ENCODE measurements at places on chromosomes 7 and 10.

DNA sequence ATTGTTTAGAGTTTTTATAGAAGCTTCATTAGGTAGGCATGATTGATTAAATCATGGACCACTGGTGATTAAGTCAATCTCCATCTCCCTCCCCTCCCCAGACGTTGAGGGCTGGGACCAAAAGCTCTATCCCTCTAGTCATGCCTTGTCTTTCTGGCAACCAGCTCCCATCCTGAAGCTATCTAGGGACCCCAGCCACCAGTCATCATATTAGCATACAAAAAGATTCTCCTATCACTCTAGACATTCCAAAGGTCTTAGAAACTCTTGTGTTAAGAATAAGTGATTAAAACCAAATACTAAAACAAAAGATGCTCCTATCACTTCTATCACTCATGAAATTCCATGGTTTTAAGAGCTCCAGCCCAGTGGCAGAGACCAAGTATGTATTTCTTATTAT is 178.2 kb downstream of the RAPGEF5 start:
- no peak for DNase-seq

GRCh38 chr10:54064215-54064614 is 736.8 kb downstream of the PCDH15 start:
- no peak for DNase-seq

DNA sequence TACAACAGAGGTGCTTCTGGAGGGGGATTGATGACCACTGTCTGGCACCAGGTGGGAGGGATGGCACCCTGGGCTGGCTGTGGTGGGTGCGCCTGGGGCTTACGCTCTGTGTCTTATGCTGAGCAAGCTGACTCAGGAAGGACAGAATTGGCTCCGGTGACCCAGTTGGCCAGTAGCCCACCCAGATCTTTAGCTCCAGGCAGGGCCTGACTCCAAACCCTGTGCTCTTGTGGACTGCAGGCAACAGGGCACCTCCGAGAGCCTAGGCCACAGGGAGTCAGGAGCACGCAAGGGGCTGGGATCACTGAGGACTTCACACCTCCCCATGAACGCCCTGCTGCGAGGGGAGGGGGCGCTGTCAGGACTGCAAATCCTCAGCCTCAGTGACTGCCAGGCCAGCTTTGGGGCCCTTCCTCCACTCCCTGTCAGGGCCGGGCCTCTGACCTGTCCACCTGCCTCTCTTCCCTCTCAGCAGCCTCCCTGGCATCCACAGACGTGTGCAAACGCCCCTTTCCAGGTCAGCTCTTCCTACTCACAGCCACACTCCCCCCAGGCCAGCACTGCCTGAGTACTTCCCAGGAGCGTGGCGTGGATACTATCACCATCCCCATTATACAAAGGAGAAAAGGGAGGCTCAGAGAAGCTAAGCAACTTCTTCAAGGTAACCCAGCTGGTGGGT is 118.7 kb downstream of the SLIT1 start:
- no peak for DNase-seq

- DNase-seq = no peak
Measured at GRCh38 chr7:128005759-128006159, 25.5 kb downstream of the LRRC4 start.

DNA sequence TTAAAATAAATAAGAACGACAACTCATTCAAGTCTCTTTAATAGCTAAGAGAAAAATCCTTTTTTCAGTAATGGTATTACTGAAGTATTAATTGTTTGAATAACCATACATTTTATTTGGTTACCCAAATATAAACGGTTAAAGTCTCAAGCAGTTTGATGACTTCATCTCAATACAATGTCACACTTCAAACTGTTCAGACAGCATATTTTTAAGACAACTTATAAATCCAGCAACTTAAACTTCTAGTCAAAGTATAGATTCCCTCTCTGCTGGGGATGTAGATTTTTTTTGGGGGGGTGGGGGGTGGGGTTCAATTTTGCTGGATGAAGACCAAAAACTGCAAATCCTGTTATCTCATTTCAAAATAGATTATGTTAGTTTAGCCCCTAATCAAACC is 42.0 kb downstream of the GNA12 start:
- no peak for DNase-seq

- DNase-seq = no peak
Measured at GRCh38 chr10:127855976-127856375, 36.8 kb downstream of the CLRN3 start.

DNA sequence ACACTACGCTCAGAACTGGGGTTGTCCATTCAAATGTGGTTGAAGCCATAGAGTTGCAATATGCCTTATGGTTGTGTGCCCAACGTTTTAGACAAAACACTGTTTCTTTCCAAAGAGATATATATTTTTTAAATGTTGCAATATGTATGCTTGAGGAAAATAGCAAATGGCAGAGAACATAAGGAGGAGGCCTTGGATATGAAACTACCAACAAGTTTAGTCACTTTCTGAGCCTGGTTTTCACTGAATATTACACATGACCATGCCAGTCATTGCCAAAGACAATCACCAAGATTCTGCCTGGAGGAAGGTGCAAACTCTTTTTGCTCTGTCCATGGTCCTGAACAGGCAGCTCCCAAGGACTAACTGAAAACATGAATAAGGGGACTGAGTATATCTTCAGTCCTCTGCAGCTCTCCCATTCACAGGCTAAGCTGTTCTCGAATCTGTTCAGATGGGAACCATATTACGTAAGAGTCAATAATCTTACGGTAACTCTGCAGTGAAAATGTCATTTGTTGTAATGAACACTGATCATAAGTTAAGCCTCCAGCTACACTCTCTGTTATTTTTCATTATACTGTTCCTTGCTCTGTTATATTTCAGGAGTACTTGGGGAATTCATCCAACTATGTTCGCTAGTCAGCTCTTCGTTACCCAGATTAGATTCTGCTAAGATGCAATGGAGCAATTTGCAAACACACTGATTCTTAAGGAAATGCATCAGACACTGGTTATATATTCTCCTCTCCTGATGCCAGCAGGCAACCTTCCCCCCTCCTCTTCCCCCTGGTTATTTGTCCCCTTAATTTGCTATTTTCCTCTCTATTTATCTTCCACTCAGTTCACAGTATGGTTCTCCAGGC is 90.7 kb upstream of the C1QL3 start:
- DNase-seq = no peak

- DNase-seq = no peak
Measured at GRCh38 chr10:86785037-86785436, 28.6 kb downstream of the BMPR1A start.

- DNase-seq = no peak
Measured at GRCh38 chr10:34830217-34830822, 15.2 kb upstream of the PARD3 start.

- DNase-seq = no peak
Measured at GRCh38 chr10:84783386-84783785, 455.0 kb downstream of the CCSER2 start.

GRCh38 chr7:99290980-99291607 is 18.5 kb downstream of the MYH16 start:
- DNase-seq = no peak

DNA sequence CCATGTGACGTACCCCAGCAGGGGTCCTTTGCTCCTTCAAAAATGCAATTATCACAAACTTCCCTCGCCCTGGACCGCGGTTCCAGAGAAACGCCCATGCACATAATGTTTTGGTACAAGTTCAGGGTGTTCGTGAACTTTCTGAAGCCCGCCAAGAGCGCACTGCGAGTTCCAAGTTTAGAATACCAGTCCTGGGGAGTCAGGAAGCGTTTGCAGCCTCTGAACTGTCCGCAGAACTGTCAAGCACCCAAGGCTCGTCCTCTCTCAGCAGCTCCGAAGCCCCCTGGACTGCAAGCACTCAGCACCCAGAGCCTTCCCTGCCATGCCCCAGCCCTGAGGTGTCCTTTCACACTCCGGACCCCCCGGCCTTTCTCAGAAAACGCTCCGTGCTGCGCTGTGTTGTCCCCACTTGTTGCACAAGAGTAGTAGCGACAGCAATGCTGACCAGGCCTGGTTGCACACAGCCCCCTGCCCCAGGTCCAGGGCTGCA is 30.3 kb downstream of the CALML3 start:
- DNase-seq = no peak

GRCh38 chr7:26664735-26665416 is 199.5 kb downstream of the SKAP2 start:
- no peak for DNase-seq

DNA sequence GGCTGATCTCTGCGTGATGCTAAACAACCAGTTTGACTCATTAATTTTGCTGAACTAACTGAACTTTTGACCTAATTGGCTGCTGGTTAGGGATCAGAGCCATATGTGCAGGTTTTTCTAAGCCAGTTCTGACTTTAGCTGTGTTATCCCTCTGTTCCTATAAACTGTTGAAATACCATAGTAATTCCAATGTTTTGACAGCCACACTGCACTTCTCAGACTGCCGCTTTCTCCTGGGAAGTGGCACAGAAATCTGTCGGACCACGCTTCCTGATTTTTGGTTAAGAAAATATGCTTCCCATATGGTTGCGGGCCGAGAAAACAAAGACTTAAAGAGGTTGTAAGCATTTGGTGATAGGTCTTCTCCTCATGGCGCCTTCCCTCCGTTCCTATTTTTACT is 42.3 kb downstream of the TBXAS1 start:
- no peak for DNase-seq

DNA sequence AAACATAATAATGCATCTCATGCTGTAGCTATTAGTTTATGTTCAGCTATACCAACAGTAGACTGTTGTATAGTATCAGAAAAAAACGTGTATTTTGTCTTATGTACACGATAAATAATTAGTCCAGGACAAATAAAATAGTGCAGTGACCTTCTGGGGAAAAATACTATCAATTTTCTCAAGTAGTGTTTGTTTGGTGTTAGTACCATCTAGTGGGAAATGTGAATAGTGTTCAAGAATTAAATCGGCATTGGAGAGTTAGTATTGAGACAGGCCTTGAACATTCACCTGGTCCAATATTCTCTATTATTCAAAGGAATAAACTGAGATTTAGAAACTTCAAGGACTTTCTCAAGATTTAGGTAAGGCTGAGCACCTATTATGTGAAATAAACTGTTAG is 21.7 kb upstream of the OR2A5 start:
- DNase-seq = no peak

GRCh38 chr10:88528201-88528600 is 54.9 kb downstream of the RNLS start:
- DNase-seq = no peak

DNA sequence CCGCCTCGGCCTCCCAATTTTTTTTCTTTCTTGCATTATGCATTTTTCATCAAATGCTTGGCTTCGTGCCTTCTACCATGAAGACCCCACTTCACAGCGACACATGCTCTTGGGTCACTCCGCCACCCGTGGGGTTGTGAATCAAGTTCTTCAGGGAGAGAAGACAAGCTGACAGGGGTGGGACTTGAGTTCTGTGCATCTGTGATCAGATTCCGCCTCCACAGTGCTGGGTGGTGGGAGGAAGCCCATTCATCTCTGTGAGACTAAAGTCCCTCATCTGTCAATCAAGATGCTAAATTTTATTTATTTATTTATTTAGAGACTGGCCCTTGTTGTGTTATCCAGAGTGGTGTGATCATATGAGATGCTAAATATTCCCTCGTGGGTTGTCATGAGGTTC is 333.0 kb downstream of the DPP6 start:
- no peak for DNase-seq

DNA sequence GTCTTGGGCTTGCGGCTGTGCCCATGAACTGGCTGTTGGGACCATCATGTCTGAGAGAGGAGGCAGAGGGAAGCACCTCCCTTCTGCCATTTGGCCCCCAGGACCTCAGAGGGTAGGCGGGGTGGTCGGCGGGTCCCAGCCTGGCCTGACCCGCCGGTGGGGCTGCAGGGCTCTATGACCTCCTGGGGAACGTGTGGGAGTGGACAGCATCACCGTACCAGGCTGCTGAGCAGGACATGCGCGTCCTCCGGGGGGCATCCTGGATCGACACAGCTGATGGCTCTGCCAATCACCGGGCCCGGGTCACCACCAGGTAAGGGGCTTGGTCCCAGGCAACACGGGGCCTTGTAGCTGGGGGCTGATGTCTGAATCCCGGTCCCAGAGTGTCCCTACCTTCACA is 14.1 kb downstream of the SUMF2 start:
- DNase-seq = no peak

DNA sequence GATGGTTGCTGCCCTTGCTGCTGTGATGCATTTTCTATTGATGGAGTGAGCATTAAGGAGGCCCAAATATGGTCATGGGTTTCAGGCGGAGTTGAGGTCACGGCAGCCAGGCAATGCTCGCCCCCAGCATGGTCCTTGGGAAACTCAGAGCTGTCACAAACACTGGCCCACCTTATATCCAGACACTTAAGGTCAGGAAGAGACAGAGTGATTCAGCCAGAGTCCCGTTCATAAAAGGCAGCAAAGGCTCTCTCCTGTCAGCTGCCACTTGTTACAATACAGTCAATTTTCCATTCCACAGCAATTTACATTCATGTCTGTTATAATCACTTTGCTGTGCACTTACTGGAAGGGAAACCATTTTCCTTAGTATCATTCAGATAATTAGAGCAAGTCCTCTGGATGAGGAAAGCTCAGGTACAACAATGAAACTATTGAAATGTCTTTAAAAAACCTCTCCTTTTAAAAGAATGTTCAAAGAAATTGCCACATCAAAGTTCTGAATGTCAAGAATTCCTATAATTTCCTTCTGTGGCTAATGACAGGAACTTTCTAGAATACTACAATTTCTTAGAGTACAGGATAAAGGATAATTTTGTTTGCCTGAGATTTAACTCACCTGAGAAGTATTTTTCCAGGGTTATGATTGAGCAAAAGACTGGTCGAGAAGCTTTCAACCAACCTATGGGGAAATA is 14.8 kb upstream of the ANKRD1 start:
- no peak for DNase-seq

GRCh38 chr10:129853562-129853903 is 110.5 kb downstream of the EBF3 start:
- DNase-seq = no peak

DNA sequence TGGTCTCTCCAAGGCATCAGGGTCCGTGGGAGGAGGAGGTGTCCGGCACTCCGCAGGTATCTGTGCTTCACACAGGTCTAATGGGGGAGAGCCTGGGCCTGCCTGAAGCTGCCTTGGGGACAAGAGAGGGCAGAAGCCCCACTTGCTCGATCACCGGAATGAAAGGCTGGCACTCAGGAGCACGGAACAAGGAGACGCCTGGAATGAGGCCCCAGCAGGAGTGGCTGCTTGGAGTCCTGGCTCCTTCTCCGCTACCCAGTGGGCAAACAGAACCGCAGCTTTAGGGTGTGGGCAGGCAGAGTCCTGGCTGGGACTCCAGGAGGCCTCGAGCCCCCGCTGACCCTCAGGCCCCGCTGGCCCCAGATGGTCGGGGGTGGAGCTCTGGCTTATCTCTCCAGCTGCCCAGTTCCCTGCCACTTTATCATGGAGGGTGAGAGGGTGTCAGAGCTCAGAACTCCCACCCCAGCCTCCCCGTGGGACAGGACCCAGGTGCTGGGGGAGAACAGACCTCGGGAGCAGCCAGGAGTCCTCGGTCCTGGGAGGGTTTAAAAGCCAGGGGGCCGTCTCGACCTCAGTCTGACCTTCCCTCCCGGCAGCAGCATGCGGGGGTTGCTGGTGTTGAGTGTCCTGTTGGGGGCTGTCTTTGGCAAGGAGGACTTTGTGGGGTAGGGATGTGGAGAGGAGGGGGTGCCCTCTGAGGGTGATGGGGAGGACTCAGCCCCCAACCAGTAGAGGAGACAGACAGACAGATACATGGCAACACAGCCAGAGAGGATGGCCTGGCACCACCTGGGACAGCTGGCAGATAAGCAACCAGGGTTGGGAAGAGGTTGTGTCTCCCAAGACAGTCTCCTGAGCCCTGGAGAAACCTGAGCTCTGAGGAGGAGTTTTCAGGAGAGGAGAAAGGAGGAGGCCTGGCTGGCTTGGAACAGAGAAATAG is at the start of gene CPA1:
Gene CPA1, plus strand, starts transcription at position 574 of the 940 bp plus-strand sequence. Its CDS starts 27 bp downstream, at position 601.
- no peak for DNase-seq
